ENCODE measurements at places on chromosomes 3 and 15. TPM values are rescaled to one million over a fixed set of nuclear protein-coding genes. Genes with fewer than 3 reads are reported as not detected.

DNA sequence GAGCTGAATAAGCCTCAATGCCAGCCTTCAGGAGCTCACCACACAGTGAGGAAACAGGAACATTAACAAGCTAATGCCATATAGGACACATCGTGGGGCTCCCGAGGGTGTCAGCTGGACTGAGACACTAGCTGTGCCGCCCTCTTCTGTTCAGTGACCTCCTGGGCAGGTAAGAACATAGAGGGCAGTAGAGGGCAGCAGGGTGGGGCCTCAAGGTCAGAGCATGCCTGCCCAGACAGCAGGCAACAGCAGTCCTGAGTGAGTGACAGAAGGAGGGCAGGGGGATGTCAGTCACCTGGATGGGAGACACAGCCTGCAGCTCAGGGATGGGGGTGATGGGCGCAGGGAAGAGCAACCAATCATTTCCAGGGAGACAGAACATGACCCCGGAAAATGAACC is 15.5 kb downstream of the NTRK3 start:
- peaks cover 8% of the 10 kb centered on the region for H3K27me3 ChIP-seq
- no peak for DNase-seq
- no peak overlapping the region for H3K27ac ChIP-seq
- no peaks in the 10 kb centered on the region for H3K36me3 ChIP-seq
- no peak overlapping the region for H3K4me3 ChIP-seq

GRCh38 chr3:70244422-70244821 is 68.0 kb downstream of the MDFIC2 start:
- H3K27ac ChIP-seq: no peak overlapping the region
- H3K36me3 ChIP-seq: no peaks in the 10 kb centered on the region
- no peaks in the 10 kb centered on the region for H3K4me1 ChIP-seq

THPO gene
- 1.8 TPM for total RNA-seq

DNA sequence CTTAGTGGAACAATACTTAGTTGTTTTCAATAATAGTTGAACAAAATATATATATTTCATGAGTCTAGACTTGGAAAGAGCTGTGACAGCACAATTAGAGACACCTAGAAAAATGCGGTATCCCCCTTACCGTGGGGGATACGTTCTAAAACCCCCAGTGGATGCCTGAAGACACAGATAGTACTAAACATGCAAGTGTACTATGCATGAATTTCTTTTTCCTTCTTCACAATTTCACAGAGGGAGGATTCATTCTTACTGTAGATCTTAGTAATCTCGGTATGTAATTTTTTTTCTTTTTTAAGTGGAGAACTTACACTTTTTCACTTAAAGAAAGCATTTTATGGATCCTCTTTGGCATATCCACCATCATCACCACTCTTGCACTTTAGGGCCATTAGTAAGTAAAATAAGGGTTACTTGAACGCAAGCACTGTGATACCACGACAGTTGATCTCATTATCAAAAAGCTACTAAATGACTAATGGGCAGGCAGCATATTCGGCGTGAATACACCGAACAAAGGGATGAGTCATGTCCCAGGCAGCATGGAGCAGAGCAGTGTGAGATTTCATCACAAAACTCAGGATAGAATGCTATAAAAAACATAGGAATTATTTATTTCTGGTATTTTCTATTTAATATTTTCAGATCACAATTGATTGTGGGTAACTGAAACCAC is 72.3 kb upstream of the ZNF280D start:
- H3K4me3 ChIP-seq: no peak overlapping the region
- no peak overlapping the region for H3K27ac ChIP-seq
- no peaks in the 10 kb centered on the region for H3K36me3 ChIP-seq
- H3K27me3 ChIP-seq: no peaks in the 10 kb centered on the region
- no peaks in the 10 kb centered on the region for H3K4me1 ChIP-seq
- DNase-seq: peak; percentile 14

GRCh38 chr15:40787344-40787841 is 17.6 kb downstream of the C15orf62 start:
- no peak overlapping the region for H3K4me3 ChIP-seq
- H3K27ac ChIP-seq: peak overlapping the region; percentile 83
- peaks cover 16% of the 10 kb centered on the region for H3K4me1 ChIP-seq

GRCh38 chr15:80929689-80930088 is 59.9 kb downstream of the MESD start:
- H3K36me3 ChIP-seq: no peaks in the 10 kb centered on the region
- peaks cover 4% of the 10 kb centered on the region for H3K4me1 ChIP-seq
- no peak overlapping the region for H3K4me3 ChIP-seq
- no peak overlapping the region for H3K27ac ChIP-seq
- no peaks in the 10 kb centered on the region for H3K27me3 ChIP-seq

ITIH1 gene
- 120 TPM for total RNA-seq

MKRN2 gene
- 29.2 TPM for total RNA-seq

- H3K27me3 ChIP-seq: no peaks in the 10 kb centered on the region
- no peak overlapping the region for H3K27ac ChIP-seq
- H3K4me3 ChIP-seq: no peak overlapping the region
- peaks cover 4% of the 10 kb centered on the region for H3K4me1 ChIP-seq
Observed at GRCh38 chr3:18354701-18355100, 70.4 kb downstream of the SATB1 start.

GRCh38 chr3:54705730-54706129 is 222.1 kb downstream of the LRTM1 start:
- H3K27ac ChIP-seq: no peak overlapping the region
- no peaks in the 10 kb centered on the region for H3K4me1 ChIP-seq
- no peaks in the 10 kb centered on the region for H3K27me3 ChIP-seq
- H3K36me3 ChIP-seq: no peaks in the 10 kb centered on the region
- no peak for DNase-seq
- no peak overlapping the region for H3K4me3 ChIP-seq

GRCh38 chr3:108100906-108101660 is 10.3 kb upstream of the CD47 start:
- H3K4me3 ChIP-seq: no peak overlapping the region
- no peaks in the 10 kb centered on the region for H3K36me3 ChIP-seq
- DNase-seq: no peak
- H3K27me3 ChIP-seq: no peaks in the 10 kb centered on the region
- no peak overlapping the region for H3K27ac ChIP-seq
- no peaks in the 10 kb centered on the region for H3K4me1 ChIP-seq

DNA sequence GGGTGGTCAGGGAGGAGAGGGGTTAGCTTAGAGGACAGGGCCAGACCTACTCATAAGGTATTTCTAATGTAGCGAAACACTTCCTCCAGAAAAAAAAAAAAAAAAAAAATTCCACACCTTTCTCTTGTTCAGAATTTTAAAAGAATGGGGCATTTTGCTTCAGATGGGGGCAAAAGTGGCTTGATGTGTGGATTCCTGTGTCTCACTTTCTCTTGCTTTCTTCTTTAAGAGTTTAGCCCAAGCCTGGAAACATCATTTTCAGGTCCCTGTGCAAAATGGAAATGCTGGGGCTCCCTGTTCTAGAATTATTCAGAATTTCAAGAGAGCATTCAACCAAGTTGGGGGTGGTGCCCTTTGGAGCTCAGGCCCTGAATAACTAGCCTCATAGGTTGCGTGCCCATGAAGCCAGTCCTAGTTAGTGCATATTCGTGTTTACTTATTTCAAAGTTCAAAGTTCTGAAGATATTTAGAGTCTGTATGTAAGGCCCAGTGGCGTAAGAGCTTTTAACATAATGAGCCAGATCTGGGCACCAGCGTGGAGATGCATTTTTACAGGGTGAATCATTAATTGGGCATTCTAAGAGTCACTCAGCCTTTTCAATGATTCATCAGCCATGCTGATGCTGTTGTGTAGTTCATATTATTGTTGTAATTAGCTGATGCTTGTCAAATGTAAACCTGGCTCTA is 104.5 kb downstream of the RPLP1 start:
- peaks cover 41% of the 10 kb centered on the region for H3K4me1 ChIP-seq
- H3K4me3 ChIP-seq: no peak overlapping the region
- peak overlapping the region; percentile 50 for H3K27ac ChIP-seq
- H3K27me3 ChIP-seq: no peaks in the 10 kb centered on the region
- DNase-seq: peak; percentile 86
- no peaks in the 10 kb centered on the region for H3K36me3 ChIP-seq

P3H2 gene
- 29.7 TPM for total RNA-seq

- no peaks in the 10 kb centered on the region for H3K4me1 ChIP-seq
- DNase-seq: no peak
- H3K36me3 ChIP-seq: no peaks in the 10 kb centered on the region
- no peak overlapping the region for H3K27ac ChIP-seq
- no peaks in the 10 kb centered on the region for H3K27me3 ChIP-seq
Observed at GRCh38 chr3:125271127-125271526, 58.6 kb upstream of the SLC12A8 start.

MKRN3 gene
- 0.57 TPM for total RNA-seq

DNA sequence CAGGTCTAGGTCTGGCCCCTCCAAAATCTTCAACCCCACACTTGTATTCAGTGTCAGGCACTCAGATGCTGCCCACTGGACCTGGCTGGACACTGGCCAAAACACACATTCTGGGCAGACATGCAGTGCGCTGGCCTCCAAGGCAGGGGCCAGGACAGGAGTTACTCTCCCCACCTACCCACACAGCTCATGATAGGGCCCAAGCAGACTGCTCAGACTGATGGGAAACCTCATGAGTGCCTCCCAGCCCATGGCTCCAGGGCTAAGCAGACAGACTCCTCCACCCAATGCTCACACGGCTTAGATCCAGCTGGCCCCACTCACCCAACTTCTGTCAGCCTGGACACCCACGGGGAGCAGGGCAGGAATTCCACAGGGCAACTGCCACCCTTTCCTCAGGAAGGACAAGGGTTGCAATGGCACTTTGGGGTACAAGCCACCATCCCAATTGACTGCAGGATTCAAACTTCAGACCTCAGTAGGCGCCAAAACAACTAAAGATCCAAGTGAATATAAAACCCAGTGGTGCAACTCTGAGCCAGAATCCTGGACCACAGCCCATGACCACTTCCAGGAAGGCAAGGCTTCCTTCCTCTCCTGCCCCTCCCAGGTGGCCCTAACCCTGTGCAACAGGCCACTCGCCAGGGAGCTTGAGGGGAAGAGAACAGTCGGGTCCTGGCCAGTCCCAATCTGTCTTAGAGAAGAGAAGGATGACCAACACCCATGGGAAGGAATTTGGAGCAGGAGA is 1.4 kb downstream of the LTF start:
- no peak overlapping the region for H3K4me3 ChIP-seq
- no peaks in the 10 kb centered on the region for H3K4me1 ChIP-seq
- H3K27ac ChIP-seq: no peak overlapping the region
- no peaks in the 10 kb centered on the region for H3K36me3 ChIP-seq

GRCh38 chr15:83108266-83109219 is 1.1 kb downstream of the TM6SF1 start:
- no peak for DNase-seq
- no peak overlapping the region for H3K27ac ChIP-seq
- H3K27me3 ChIP-seq: peaks cover 56% of the 10 kb centered on the region
- H3K4me3 ChIP-seq: no peak overlapping the region

DNA sequence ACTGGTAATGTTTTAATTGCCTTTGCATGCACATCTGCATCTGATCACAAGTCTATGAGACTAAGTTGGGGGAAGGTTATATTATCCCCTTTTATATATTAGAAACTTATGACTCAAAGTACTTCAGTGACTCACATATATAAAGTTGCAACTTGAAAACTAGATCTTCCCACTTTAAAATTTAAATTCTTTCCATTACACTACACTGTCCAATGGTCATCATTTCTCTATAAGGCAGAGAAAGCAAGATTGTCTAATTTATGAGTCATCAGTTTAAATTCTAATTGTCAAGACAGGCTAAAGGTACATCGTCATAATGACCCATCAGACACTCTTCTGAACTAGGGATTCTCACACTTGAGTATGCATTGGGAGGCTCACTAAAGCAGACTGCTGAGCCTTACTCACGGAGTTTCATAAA is 37.9 kb downstream of the CPA3 start:
- no peak for DNase-seq
- no peaks in the 10 kb centered on the region for H3K4me1 ChIP-seq
- no peak overlapping the region for H3K4me3 ChIP-seq
- no peaks in the 10 kb centered on the region for H3K36me3 ChIP-seq
- no peaks in the 10 kb centered on the region for H3K27me3 ChIP-seq
- no peak overlapping the region for H3K27ac ChIP-seq

DNA sequence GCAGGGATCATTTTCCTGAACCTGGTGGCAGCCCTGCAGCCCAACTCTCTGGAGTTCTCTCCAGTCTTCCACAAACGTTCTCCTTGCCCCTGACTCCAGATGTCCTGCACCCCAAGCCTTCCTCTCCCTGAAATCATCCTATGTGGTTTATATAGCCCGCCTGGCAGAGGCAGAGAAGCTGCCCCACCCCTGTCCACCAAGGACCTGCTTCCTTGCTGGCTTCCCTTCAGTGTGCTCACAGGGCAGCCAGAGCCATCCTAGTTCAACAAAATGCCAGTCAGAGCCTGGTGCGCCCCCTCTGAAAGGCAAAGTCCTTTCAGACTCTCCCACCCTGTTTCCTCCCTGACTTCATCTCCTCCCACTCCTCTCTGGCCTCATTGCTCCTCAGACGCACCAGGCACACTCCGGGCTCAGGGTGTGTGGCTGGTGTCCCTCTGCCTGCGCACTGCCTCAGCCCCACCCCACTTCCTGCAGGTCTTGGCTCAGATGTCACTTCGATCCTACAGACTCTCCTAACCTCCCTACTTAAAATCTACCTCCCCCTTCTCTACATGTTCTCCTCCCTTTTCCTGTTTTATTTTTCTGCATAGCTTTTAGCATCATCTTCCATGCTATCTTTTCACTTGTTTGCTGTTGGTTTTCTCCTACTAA is 5.9 kb downstream of the KBTBD13 start:
- H3K36me3 ChIP-seq: no peaks in the 10 kb centered on the region
- H3K27me3 ChIP-seq: no peaks in the 10 kb centered on the region
- H3K4me3 ChIP-seq: no peak overlapping the region
- peak overlapping the region; percentile 16 for H3K27ac ChIP-seq
- DNase-seq: no peak

Measured in hepatocyte (in vitro differentiated cells).